Activated CD4-positive, alpha-beta memory T cell treated with anti-CD3 and anti-CD28 coated beads for 36 hours (primary cell): ENCODE measurements at places on chromosomes 7 and 10. TPM values are rescaled to one million over a fixed set of nuclear protein-coding genes. Genes with fewer than 3 reads are reported as not detected.

DNA sequence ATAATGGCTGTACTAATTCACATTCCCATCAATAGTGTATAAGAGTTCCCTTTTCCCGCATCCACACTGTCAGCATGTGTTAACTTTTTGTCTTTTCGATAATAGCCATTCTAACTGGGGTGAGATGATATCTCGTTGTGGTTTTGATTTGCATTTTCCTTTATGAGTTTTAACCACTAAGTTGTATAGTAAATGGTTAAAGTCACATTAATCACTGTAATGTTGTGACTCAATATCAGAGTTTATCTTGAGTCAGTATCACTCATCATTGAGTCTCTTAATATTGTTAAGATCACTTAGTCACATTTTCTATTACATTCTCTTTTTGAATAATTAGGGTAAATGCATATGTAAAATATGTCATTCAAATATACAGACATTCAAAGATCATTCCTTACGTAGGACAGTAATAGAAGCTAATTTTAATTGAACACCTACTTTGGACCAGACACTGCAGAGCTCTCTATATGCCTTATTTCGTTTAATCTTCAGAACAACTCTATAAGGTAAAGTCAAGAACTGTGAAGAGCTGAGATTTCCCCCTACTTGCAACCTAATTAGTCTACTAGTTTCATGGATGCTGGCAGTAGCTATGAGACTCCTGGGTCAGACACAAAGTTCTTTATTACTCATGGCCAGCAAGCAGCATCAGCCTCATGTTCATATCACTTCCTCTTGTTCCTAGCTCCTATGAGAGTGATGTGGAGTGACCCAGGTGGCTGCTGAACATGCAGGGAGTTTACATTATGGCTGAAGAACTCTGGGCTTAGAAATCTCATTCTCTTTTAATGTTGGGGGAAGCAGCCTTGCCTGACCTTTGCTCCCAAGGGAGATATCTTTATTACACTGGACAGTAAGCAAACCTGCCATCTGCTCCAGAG, 30.5 kb downstream of the CREB5 start:
- DNase-seq: peak; percentile 9

DNA sequence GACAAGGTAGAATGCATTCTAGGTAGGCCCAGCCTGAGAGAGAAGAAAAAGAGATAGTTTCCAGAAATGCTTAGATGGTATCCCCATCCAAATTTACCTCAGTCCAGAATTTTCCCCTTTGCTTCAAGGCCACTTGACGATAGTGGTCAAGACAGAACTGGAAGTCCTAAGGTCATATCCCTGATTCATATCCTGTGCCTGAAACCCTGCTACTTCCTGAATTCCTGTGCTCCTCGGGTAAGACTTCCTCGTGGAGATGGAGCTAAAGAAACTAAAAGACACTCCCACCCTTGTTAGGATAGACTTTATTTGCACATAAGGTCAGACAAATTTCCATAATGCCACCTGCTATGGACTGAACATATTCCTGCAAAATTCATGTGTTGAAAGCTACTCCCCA, 175.9 kb downstream of the EVX1 start:
- no peak for DNase-seq

DNA sequence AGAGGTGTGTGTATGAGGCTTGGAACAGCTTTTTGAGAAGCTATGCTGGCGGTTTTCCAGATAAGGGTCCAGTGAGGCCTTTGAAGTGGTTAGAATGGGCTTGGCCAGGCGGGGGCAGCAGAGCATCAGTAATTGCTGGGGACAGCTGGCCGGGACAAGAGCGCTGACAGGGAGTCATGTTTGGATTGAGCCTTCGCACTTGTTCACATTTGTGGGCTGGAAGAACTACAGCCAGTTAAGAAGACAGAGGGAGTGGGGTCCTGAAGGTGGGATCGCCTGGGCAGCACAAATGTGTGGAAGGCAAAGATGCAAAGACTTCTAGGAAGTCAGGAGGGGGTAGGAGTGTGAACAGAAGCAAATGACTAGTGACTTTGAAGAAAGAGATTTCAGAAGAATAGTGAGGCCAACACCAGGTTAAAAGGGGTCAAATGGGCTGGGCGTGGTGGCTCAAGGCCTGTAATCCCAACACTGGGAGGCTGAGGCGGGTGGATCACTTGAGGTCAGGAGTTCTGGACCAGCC, 12.7 kb upstream of the SDHAF3 start:
- peak; percentile 80 for DNase-seq

- no peak for DNase-seq
Measured at GRCh38 chr10:101965075-101965765, 90.8 kb downstream of the ARMH3 start.

- no peak for DNase-seq
Measured at GRCh38 chr10:131531265-131532190, 220.0 kb upstream of the TCERG1L start.

DNA sequence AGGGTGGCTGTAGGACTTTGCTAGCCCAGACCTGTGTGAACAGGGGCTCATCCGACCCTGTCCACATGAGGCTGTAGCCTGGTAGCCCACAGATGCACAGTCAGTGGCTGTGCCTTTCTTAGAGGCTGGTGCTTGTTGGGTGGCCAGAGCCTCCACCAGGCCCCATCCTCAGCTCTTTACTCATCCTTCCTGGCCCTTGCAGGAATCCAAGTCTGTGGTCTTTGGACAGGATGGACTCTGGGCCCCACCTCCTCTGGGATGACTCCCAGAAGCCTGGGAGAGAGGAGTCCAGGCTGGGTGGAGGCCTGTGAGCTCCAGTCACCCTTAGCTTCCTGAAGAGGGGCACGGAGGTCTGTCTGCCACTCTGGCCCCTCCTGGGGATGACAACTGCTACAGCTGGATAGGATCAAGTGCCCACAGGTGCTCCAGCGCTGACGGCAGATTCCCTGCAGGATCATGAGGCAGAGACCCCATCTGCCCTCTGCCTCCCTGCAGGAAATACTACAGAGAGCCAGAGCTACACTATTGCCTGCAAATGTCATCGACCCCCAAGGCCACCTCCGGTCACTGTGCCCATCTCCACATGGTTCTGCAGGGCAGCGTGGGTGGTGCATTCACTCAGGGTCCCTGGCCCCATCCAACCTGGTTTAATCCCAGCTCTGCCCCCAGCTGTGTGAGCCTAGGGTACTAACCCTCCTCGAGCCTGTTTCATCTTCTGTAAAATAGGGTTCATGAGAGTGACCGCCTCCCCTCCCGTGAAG, 114.5 kb downstream of the PTPN20 start:
- peak; percentile 5 for DNase-seq

DNA sequence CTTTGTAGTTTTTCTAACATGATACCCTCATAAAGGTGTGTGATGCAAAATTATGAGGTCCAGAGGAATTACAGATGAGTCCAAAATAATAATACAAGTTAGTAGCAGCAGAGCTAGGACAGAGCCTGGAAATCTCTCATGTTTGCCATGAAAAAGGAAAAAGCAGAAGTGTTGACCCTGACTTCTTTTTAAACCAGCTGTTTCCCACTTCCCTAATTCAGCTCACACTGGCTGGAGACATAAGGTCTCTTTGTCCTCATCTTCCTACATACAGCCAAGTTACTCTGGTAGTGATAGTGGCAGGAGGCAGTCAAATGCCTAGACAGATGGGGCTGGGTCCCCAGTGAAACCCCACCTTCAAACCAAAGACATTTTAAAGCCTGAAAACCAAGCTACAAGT, 269.2 kb downstream of the C7orf25 start:
- no peak for DNase-seq

- no peak for DNase-seq
Measured at GRCh38 chr10:106436123-106436715, 728.3 kb downstream of the SORCS1 start.

DNA sequence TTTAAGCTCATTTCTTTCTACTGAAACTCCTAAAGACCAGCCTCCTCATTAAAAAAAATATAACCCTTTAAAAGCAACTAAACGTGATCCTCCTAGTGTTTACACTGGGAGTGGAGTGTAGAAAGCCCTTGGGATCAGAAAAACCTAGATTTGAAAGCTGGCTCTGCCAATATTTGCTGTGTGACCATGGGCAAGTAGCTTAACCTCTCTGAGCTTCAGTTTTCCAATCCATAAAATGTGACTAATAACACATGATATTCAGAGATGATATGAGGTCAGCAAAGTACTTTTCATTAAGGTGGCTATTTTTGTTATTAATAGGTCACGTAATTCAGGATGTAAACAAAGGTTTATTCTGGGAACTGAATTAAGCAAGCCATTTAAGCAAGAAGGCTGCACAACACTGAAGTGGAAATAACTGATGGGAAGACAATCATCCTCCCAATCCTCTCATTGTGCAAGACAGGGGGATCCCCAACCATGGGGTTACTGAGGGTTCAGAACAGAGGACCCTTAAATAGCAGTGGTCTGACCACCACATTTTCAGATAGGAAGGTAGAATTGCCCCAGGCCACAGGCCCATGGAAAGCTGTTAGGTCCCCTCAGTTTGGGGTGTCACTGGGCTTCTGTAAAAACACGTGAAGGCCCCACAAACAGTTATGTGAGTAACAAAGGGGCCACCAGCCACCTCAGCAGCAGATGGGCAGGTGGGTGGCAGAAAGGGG, 49.1 kb upstream of the EEPD1 start:
- DNase-seq: no peak

- DNase-seq: no peak
Measured at GRCh38 chr7:89002981-89003956, 207.7 kb upstream of the TEX47 start.

GRCh38 chr10:132370426-132371340, 26.3 kb upstream of the PWWP2B start:
- DNase-seq: no peak

DNA sequence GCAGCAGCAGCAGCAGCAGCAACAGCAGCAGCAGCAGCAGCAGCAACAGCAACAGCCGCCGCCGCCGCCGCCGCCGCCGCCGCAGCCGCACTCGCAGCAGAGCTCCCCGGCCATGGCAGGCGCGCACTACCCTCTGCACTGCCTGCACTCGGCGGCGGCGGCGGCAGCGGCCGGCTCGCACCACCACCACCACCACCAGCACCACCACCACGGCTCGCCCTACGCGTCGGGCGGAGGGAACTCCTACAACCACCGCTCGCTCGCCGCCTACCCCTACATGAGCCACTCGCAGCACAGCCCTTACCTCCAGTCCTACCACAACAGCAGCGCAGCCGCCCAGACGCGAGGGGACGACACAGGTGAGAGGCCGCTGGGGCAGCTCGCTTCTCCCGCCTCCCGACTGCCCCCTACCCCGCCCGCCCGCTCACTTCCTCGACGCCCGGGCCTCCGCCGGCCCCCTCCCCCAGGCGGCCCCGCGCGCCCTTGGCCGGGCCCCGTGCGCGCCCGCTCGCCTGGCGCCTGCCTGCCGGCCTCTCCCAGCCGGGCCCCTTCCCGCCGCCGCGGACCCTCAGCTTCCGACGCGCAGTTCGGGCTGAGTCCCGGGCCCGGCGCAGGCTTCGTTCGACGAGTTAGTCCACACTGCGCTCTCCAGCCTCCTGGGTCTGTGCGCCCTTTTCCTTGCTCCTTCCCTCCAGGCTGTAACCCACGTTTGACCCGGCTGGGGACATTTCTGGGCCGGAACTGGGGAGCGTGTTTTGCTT, 882 bp downstream of the DLX6 start:
- DNase-seq: peak; percentile 51

DNA sequence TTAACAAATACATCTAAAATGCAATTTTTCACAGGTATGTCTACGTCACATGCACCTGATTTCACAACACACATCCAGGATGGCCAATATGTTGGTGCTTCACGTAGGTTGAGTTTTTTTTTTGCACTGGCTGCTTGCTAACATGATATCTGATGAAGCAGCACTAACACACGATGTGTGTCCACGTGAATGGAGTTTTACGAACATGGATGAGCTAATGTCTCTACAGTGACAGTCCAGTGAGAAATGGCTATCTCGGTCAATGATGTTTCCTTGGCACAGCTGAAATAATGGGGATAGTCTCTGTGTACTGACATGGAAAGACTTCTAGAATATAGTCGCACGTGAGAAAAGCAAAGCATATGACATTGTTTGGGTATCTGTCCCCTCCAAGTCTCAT, 563.9 kb upstream of the ADARB2 start:
- no peak for DNase-seq

DNA sequence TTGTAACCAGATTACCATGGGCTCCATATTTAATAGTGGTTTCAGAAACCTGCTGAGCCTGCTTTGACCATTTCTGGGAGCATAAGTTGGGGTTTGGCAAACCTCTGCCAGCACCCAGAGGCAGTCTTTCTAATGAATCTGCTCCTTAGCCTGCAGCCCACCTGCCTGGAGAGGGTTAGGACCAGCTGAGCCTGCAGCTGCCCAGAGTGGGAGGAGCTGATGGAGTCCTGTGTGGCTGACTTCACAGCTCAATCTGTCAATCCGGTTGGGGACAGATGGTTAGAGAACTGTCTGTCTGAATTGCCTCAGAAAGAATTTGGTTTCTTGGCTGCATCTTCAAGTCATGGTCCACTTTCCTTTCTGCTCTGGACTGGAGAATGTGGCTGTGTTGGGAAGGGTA, 444.6 kb downstream of the NRG3 start:
- no peak for DNase-seq

- DNase-seq: no peak
Measured at GRCh38 chr10:92208157-92208720, 82.6 kb downstream of the CPEB3 start.

DNA sequence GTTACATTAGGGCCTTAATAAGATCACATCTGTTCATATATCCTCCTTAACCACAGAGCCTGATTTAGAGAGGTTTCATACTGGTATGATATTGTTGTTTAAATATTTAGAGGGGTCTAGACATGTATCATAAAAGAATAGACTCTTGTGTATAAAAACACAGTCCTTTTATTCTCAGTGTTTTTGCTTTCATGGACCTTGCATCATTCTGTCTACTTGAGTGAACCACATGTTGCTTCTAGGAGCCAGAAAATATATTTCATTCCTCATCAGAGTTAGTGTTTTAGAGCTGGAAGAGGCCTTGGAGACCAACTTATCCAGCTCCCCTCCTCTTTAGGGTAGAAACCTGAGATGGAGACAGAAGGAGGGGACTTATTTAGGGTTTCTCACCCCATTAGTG, 312.8 kb downstream of the LRMDA start:
- no peak for DNase-seq

- no peak for DNase-seq
Measured at GRCh38 chr7:102073931-102074880, 212.5 kb upstream of the SH2B2 start.

GRCh38 chr10:3485057-3485686, 299.8 kb downstream of the KLF6 start:
- DNase-seq: no peak

DNA sequence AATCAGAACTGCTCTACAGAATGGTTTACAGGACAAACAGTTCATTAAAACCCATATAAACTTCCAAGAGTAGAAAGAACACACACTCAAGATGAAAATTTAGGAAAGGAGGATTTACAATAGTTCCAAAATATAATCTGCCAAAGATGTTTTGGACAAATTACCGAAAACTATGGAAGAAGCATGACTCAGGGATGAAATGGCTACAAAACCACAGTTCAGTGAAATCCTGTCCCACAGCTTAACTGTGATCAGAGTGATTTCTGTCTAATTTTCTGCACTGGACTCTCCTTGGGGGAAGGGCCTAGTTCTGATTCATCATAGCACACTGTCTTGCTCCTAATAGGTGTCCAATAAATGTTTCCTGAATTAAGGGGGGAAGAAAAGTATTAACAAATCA, 82.2 kb downstream of the HIPK2 start:
- no peak for DNase-seq

Gene HKDC1
- 1.1 TPM for total RNA-seq

Gene LRRD1
- not detected for total RNA-seq

Gene SPDYE5
- total RNA-seq: not detected

Gene IKZF1
- 216 TPM for total RNA-seq

Gene PALD1
- total RNA-seq: 0.48 TPM

Gene RAMP3
- total RNA-seq: not detected

Gene ZNF467
- total RNA-seq: 0.45 TPM

Gene PRKCQ
- total RNA-seq: 44.3 TPM

Gene DDIT4
- 637 TPM for total RNA-seq

Gene SLC26A4
- total RNA-seq: 5.2 TPM
